ENCODE measurements at places on chromosomes 16 and 17.
A peak's percentile ranks its signal among the peaks of the same experiment; 100 is the strongest.

- DNase-seq, result peak; percentile 57
Measured at GRCh38 chr16:31460582-31461002, 1.3 kb downstream of the ARMC5 start.

- DNase-seq, result no peak
Measured at GRCh38 chr17:9259419-9259818, 238.1 kb downstream of the NTN1 start.

DNA sequence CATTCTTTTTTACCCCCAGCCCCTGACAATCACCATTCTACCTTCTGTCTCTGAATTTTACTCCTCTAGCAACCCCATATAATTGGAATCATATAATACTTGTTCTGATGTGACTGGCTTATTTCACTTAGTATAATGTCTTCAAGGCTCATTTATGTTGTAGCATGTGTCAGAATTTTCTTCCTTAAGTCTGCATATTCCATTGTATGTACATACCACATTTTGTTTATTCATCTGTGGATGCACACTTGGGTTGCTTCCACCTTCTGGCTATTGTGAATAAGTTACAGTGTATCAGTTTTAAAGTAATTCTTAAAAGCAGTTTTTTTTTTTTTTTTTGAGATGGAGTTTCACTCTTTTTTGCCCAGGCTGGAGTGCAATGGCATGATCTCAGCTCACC, 24.7 kb upstream of the PPM1E start:
- no peak for DNase-seq

GRCh38 chr16:78462288-78463208, 363.1 kb downstream of the WWOX start:
- no peak for DNase-seq

DNA sequence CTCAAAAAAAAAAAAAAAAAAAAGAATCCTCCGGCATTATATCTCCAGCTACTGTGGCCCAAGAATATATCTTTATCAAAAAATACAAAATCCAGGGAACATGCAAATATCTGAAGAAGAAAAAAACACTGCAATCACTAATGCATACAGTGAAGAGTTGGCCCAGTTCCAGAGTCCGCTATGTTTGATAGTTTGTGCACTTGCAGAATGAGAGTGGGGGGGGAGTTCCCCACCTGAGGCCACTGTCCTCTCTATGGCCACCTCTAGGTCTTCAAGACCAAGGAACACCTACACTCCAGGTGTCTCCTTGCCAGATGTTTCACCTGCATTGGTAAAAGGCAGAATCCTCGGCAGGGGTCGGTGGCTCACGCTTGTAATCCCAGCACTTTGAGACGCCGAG, 4.0 kb downstream of the ZNF785 start:
- DNase-seq, result no peak

DNA sequence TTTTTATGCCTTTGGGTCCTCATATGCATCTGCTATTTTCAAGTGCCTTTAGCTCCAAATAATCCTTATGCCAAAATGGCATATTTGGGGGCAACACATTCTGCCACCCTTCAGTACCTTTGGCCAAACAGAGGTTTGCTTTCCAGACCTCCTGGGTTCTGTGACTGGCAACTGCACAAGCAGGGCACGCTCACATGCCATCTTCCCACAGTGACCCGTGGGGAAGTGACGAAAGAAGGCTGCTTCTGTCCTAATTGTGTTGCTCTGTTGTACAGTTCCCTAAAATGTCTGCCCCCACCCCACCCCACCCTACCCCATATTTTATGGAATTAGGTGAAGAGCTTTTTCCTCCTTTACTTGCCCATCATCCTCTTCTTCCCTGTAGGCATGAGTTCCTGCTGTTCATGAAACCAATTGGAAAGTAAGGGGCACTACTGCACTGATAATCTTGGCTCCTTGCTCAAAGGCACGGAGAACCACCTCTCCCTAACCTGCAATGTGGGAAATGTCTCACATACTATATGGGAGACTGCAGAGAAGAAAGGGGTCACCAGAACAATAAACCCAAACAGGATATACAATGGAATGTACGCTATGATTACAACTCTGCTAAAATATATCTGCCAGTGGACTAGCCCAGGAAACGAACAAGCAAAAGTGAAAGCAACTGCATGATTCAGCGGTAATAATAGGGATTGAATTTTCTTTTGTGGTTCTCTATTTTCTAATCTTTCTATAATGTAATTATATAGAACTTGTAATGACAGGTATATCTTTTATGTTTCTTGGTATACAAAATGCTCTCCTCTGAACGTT, 3.3 kb upstream of the SLFN12L start:
- peak; percentile 41 for DNase-seq

DNA sequence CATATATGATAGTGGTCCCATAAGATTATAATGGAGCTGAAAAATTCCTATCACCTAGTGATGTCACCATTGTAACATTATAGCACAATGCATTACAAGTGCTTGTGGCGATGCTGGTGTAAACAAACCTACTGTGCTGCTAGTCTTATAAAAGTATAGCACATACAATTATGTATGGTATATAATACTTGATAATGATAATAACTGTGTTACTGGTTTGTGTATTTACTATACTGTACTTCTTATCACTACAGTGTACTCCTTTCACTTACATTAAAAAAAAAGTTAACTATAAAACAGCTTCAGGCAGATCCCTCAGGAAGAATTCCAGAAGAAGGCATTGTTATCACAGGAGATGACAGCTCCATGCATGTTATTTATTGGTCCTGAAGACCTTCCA, 122.0 kb upstream of the NACA2 start:
- no peak for DNase-seq

DNA sequence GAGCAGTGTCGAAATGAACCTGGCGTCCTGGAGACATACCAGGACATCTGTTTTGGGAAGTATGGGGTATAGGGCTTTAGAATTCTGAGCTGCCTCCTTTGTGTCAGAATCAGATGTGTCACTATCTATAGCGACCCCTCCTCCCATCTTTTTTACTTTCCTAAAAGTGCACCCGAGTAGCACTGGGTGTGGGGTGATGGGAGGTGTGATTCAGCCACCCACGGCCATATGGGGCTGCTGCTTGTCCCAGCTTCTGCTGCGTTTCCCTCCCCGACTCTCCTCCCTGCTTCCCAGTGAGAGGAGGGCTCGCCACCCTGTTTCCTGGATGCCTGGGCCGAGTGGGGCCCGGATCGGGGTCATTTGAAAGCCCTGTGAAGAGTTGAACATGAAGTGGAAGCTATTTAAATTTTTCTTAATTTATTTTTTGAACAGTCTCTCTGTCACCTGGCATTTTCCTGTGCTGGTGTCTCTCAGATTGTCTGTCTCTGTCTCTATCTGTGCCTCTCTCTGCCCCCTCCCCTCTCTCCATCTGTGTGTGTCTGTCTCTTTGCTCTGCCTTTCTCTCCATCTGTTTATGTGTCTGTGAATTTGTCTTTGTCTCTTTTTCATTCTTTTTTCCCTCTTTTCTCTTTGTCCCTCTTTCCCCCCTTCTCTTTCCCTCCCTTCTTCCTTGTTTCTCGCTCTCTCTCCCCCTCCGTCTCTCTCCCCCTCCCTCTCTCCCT, 638.8 kb upstream of the EEF2KMT start:
- no peak for DNase-seq

- no peak for DNase-seq
Measured at GRCh38 chr17:38455288-38455915, 27.1 kb downstream of the ARHGAP23 start.

DNA sequence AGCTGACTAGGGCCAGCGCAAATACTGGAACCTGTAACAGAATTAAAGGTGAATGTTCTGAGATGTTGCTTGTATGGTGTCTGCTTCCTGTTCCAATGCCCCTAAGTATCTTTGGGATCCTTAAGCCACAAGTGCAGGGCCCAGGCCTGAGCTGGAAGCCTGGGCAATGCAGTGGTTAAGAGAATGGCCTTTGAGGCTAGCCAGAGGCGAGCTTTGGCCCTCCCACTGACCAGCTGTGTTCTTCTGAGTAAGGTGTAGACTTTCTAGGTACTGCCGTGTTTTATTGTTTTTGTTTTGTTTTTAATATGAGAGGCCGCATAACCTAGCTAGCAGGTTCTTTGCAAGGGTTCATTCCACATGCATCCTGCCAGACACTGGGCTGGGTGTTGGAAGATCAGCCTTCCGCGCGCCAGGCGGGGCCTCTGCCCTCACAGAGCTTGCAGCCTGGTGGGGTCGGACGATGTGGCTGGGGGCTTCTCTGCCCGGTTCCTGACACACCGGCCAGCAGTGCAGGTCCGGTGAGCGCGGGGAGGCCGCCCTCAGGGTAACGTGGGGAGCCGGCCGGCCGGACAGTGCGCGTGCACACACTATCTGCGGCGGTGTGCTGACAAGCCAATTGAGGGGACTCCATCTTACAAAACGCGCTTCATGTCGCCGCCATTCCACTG, 551 bp upstream of the MLX start:
- DNase-seq, result no peak

- DNase-seq, result no peak
Measured at GRCh38 chr17:30401097-30401496, 22.4 kb downstream of the CPD start.

DNA sequence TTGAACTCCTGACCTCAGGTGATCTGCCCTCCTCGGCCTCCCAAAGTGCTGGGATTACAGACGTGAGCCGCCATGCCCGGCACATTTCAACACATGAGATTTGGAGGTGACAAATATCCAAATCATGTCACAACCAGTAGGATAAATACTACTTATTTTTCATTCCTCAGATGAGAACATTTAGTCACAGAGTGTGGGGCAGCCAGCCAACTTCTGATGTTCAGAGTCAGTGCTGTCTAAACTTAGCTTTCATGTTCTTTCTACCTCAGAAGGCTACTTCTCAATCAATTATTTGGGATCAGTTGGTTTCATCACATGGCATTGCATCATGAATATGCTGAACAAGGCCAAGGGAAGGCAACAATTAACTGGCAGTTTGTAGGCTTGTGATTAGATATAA, 134.5 kb downstream of the CDH13 start:
- no peak for DNase-seq

- no peak for DNase-seq
Measured at GRCh38 chr17:39979016-39979670, 1.5 kb upstream of the PSMD3 start.

DNA sequence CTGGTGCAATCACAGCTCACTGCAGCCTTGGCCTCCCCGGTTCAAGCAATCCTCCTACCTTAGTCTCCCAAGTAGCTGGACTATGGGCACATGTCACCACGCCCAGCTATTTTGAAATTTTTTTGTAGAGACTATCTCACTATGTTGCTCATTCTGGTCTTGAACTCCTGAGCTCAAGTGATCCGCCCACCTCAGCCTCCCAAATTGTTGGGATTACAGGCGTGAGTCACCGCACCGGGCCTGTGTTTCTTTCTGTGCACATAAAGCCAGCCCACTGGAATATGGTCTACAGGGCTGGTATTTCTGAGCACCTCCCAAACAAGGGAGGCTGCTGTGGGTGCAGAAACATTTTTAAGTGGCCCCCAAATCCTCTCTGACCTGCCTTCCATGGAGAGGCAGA, 8.4 kb downstream of the TMEM95 start:
- no peak for DNase-seq

GRCh38 chr16:17205279-17206211, 265.2 kb downstream of the XYLT1 start:
- DNase-seq, result no peak

- no peak for DNase-seq
Measured at GRCh38 chr16:50705436-50706110, 12.2 kb downstream of the NOD2 start.

DNA sequence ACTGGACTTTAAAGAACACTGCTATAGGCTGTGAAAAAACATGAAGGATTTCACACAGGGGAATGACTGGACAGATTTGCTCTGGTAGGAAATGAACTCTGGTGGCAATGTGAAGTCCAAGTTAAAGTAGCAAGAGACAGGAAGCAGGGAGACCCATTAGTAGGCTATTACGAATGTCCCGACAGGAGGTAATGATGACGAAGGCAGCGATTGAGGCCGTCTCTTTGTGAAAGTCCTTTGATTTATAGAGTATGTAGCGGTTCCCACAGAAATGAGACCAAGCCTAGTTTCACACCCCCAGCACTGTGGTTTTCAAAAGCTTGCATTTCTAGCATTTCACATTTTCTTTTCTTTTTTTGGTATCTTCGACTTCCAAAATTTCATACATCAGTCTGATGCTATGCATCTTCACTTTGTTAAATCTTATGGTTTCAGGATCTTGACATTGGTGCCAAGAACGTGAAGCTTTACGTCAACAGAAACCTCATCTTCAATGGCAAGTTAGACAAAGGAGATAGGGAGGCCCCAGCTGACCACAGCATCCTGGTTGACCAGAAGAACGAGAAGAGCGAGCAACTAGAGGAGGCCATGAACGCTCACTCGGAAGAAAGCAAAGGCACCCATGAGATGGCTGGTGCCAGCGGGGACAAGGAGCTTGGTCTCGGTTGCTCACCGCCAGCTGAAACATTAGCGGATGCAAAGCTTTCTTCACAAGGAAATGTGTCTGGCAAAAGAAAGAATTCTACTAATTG, 189.8 kb downstream of the KATNIP start:
- DNase-seq, result no peak

- no peak for DNase-seq
Measured at GRCh38 chr16:11759997-11760396, 17.3 kb upstream of the TXNDC11 start.

GRCh38 chr17:65000798-65001197, 55.7 kb downstream of the GNA13 start:
- no peak for DNase-seq

- no peak for DNase-seq
Measured at GRCh38 chr17:66520999-66521398, 218.6 kb downstream of the PRKCA start.

DNA sequence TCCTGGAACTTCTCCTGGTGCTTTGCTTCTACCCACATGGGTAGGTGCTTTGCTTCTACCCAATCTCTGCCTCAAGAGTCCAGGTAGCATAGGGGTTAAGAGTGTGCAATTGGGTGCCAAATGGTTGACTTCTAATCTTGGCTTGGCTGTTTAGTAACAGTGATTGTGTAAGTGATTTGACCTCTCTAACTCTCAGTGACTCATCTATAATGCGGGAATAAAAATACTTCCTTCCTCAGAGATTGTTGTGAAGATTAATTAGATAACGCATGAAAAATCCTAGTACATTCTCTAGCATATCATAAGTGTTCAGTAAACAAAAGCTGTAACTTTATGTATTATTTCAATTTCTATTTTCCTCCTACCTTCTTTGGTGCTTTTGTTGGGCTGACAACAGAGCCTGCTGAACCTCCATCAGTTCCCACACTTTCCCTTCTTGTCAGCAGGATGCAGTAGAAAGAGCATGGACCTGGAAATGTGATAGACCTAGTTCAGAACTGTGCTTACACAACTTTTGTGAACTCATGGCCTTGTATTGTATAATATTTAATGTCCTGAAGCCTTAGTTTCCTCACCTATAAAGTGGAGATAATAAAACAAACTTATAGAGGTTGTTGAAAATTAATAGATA, 72.9 kb upstream of the SMIM36 start:
- DNase-seq, result no peak

GRCh38 chr16:1556254-1556653, 22.8 kb downstream of the TMEM204 start:
- no peak for DNase-seq
